Substantia nigra (tissue), 51 donors: ENCODE measurements at places on chromosomes 13 and 19.

GRCh38 chr13:42378383-42378780 lies 106.4 kb downstream of the AKAP11 start:
- no peak for DNase-seq

DNA sequence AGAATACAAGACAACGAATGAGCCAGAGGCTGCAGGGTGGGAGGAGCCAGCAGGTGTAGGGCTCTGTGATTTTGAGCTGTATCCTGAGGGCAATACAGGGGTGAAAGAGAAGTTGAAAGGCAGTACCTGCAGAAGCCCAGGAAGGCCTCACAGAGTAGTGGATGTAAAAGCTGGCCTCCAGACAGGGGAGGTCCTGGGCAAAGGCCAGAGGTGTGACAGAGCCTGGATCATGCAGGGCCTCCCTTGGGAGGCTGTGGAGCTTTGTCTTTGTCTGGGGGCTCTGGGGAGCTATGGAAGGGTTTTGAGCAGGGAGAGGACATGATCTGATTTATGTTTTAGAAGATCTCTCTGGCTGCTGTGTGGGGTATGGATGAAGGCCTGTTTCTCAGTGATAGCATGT lies 2.7 kb downstream of the MEGF8 start:
- DNase-seq = no peak

DNA sequence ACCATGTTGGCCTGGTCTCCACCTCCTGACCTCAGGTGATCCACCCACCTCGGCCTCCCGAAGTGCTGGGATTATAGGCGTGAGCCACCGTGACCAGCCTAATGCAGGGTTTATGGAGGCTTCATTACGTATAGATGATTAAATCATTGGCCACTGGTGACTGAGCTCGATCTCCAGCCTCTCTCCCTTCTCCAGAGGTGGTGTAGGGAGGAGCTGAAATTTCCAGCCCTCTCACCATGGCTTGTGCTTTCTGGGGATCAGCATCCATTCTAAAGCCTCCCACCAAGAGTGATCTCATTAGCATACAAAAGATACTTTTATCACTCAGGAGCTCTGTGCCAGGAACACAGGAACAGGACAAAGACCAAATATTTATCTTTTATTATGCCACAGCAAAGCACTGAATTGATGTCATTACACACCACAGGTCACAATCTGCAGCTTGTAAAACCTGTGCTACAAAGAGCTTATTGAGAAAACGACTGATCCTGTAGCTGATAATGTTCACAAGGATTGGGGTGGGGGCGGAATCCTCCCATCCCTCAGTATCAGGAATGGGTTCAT lies 32.4 kb downstream of the RHPN2 start:
- DNase-seq = no peak

DNA sequence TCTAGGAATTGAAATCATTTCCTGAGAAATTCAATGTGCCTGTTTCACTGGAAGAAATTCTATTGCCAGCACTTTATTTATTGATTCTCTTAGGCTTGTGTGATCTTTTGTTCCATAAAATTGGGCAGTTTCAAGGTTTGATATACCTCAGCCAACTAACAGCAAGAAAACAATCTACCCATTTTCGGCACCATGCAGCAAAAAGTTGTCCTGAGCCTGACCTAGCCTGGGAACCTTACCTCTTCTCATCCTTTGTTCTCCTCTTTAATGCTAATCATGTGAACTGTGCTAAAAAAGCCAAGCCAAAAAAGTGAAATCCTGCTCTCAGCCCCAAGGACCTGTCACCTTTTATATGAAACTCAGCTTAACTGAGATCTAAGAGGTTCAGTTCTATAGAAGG lies 477.3 kb downstream of the SUCLA2 start:
- no peak for DNase-seq

GRCh38 chr19:47507012-47507411 lies 7.9 kb downstream of the NAPA start:
- DNase-seq = no peak

DNA sequence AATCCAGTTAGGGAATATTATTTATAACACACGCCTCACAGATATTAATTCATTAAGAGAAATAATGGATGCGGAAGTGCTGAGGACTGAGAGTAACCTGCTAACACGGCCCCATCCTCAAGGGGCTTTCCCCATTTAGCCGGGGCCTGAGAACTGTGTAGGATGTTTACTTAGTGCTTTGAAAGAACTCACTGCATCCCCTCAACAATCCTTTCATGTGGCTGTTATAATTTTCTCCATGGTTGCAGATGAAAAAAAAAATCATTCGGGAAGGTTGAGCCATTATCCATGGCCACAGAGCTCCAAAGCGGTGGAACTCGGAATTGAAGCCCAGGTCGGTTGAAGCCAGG lies 98.2 kb downstream of the ING1 start:
- DNase-seq = no peak

- no peak for DNase-seq
Measured at GRCh38 chr13:109707742-109708617, 78.4 kb downstream of the IRS2 start.

DNA sequence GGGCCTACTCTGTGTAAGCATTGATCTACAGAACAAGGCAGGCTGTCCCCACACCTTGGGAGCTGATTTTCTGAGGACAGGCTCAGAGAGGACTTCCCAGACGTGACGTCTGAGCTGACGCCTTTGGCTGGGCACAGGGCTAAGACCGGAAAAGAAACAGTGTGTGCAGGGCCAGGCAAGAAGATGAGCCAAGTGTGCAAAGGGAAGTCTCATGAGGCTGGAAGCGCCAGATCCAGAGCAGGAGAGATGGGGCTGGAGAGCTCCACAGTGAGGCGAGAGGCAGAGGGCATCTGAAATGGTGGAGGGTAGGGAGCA lies 12.7 kb downstream of the IGLON5 start:
- DNase-seq = no peak

DNA sequence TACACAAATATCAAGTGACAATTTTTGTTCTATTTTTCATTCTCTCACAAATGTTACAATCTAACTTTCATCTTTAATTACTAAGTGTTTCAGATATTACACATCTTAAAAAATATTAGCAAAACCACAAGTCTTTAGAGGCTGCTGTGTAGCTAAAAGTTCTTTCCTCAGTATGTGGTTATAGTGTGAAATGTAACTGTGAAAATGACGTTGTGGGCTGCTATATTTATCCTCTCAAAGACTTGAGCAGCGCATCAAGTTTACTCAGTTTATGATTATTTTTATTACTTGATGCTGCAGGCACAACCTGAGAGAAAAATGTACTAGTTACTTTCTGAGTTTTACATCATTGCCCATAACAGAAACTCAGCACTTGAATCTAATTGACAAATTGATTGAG lies 2860.6 kb upstream of the PCDH20 start:
- DNase-seq = no peak

- DNase-seq = no peak
Measured at GRCh38 chr19:16454351-16454918, 17.3 kb downstream of the EPS15L1 start.
